ENCODE measurements at places on chromosomes 12 and 14.

GRCh38 chr12:31034372-31034771 lies 39.3 kb upstream of the DDX11 start:
- no peak for DNase-seq

DNA sequence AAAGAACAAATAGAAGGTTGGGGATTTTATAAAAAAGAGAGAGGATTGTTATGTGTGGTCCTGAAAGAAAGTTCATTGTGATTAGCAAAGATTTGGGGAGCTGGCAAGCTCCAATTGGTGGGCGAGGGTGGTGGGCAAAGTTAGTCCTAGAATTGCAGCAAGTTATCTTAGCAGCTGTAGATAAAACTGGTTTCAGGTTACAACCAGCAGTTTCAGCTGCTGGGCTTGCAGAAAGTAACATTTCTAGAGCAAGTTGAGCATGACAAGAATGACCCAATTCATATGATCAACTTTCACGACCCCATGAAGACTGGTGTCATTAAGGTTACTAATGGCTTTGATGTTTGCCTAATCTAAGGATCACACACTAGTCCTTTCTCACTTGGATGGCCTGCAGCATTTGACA lies 177.9 kb upstream of the NUDT4 start:
- DNase-seq: no peak

- no peak for DNase-seq
Measured at GRCh38 chr14:105211086-105211757, 30.1 kb upstream of the NUDT14 start.

DNA sequence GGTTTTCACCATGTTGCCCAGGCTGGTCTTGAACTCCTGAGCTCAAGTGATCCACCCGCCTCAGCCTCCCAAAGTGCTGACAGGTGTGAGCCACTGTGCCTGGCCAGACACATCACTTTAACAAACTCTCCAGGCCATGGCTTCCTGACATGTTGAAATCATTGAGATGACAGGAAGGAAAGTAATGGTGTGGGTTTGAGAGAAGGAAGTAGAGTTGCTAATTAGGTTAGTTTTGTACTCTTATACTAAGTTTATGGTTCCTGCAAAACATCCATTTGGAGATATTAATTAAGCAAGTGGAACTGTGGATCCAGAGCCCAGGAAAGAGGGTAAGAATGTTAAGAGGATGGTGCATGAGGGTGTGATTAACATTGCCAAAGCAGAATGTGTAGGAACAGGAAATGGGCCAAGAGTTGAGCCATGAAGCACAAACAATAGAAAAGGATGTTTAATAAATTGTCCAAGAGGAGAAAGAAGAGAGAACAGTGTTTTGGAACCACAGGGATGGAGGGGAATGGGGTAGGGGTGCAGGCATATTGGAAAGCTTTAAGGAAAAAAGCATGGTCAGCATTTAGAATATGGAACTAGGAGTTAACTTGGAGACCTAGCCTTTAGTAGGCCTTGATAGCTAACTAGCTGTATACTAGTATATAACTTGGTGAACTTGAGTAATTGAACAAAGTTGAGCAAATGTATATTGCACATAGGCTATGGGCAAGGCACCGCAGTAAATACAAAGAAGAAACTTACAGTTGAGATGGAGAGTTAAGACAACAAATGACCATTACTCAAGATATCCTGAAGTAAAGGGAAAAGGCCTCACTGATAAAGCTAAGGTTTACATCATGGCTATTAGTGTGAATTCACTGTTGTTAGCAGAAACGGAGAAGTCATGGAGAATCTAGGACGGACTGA lies 91.3 kb upstream of the DNM1L start:
- DNase-seq: no peak

GRCh38 chr12:115823635-115824034 lies 453.9 kb downstream of the MED13L start:
- no peak for DNase-seq

- DNase-seq: no peak
Measured at GRCh38 chr14:94395888-94396574, 7.6 kb upstream of the SERPINA1 start.

GRCh38 chr12:57341275-57341990 lies 89.4 kb downstream of the R3HDM2 start:
- DNase-seq: no peak

DNA sequence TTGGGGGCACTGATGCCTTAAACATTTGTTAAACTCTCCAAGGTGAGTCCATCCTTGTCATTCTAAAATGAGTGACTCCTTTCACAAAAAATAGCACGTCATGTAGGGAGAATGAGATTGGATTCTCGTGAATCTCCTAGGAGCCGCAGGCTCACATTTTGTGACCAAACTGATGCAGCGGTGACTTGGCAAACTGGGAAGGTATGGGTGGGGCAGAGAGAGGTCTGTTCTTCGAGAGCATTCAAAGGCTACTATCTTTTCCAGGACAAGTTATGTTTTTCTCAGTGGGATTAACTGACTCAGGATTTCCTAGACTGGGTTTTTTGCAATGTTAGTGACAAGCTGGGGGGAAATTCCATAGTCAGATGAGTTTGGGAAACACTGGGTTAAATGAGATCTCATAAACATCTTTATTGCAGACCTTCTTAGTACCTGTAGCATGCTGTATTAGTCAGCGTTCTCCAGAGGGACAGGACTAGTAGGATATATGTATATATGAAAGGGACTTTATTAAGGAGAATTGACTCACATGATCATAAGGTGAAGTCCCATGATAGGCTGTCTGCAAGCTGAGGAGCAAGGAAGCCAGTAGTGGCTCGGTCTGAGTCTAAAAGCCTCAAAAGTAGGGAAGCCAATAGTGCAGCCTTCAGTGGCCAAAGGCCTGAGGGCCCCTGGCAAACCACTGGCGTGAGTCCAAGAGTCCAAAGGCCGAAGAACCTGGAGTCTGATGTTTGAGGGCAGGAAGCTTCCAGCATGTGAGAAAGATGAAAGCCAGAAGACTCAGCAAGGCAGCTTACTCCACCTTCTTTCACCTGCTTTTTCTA lies 61.0 kb downstream of the FOXN4 start:
- no peak for DNase-seq

DNA sequence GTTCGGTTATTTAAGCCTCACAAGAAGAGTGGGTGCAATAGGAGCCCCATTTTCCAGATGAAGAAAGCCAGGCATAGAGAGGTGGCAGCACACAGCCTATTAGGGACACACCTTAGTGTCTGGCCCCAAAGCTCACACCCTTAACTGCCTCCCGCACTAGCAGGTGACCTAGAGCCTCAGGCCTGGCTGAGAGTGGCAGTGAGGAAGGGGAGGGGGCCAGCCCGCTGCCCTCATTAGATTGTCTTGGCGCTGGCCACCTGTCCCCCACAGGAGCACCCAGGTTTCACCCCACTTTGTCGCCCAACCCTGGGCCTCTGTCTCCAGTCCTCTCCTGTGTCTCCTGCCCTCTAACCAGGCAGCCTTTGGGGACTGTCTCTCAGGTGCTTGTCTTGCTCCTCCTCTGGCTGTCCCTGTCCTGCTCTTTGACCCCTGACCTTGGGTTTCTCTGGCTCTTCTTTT lies 18.5 kb upstream of the PGF start:
- no peak for DNase-seq

DNA sequence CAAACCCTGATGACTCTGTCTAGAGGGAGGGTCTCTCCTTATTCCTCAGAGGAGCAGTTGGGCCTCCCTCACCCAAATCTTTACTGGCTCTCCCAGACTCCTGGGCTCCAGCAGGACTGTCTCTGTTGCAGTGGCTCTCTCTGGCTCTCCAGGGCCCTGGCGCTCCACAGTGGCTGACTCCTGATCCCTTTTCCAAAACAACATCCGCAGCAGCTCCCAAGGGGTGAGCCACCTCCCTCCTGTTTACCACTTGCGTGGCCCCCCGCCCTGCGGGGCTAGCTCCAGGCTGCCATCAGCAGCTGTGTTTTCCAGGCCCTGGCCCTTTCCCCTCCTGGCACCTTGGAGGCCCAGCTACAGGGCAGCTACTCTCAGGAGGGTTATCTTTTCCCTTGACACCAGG lies 123.5 kb downstream of the CALM1 start:
- no peak for DNase-seq

DNA sequence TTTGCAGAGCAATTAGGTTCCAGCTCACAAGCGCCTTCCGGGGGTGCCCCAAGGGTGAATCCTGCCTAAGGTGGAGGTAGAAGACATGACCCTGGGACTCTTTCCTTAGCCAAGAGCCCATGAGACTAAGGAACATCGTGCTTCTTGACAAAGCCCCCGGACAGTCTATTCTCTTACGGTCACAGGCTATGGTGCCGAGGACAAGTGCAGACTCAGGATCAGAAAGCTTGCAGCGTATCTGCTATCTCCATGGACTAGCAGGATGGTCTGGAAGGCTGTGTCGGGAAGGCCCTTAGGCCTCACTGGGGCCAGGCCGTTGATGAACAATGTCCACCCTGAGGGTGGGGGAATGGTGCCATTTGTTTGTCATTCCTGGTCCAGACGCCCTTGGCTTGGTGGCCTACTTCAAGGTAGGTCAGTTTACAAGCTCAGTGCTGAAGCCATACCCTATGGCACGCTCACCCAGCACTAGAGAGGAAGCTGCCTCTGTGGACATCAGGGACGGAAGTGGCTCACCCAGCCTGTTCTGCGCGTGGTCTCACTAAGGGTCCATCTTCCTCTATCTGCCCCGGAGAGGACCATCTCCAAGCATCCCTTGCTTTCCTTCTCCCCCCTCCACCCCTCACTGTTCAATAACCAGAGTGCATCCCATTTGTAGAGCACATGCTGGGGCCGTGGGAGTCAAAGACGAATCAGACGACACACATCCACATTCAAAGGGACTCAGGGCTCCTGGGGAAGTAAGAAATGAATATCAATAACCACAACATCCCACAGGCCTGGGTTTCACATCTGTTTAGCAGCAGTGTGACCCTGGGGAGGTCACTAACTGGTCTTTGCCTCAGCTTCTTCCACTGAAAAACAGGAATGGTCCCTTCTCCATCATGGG lies 45.0 kb upstream of the IQSEC3 start:
- peak; percentile 27 for DNase-seq

DNA sequence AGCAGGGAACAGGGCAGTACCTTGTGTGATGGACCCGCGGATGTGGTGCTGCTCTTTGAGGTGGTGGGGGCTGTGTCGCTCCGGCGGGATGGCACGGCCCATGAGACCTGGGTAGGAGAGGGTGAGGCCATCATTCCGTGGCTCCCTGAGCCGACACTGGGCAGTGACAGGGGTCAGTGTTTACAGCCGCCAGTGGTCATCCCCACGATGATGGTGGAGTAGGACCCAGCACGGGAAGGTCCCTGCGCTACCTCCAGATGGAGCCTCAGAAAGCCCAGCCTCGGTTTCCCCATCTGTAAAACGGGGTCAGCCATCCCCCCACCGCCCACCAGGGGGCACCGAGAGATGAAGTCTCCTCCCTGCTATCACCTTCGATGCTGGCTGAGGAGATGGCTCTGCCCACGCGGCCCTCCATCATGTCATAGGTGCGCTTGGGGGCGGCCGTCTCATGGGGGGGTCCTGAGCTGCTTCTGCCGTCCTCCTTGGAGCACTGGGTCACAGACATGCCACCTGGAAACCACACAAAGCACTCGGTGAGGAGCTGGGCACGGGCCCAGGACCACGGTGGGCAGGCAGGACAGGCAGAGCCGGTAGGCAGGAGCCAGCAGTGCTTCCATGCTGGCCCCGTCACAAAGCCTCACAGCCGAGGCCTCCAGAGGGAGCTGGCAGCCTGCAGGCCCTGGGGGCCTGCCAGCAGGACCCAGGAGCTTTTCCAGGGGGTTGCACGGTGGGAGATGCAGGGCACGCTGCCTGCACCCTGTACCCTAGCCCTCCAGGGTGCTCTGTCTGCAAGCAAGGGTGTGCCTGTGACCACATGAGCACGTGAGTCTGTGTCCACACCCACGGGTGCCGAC lies 53.1 kb downstream of the RFLNA start:
- DNase-seq: peak; percentile 38

- DNase-seq: no peak
Measured at GRCh38 chr12:94304566-94305061, 155.1 kb downstream of the CEP83 start.

DNA sequence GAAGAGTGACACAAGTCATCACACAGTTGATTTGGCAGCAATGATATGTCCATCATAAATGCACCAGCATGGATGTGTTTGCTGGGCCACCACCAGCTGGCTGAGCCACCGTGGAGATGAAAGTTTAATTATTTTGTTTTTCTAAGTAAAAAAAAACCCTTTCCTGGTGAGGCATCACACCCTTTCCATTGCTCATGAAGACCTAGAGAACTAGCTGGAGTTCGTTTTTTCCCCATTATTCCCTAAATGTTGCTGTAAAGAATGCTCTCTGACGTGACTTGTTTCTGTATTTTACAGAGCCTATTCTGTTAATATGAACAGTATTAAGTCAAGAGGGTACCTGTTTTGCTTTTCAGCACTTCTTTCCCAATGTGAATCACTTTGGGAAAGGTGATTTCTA lies 257.9 kb downstream of the MSRB3 start:
- no peak for DNase-seq

GRCh38 chr14:87952307-87953094 lies 40.5 kb downstream of the GALC start:
- no peak for DNase-seq

GRCh38 chr14:102220031-102220430 lies 80.3 kb downstream of the WDR20 start:
- peak; percentile 31 for DNase-seq

GRCh38 chr12:40647651-40648050 lies 44.6 kb upstream of the CNTN1 start:
- no peak for DNase-seq

DNA sequence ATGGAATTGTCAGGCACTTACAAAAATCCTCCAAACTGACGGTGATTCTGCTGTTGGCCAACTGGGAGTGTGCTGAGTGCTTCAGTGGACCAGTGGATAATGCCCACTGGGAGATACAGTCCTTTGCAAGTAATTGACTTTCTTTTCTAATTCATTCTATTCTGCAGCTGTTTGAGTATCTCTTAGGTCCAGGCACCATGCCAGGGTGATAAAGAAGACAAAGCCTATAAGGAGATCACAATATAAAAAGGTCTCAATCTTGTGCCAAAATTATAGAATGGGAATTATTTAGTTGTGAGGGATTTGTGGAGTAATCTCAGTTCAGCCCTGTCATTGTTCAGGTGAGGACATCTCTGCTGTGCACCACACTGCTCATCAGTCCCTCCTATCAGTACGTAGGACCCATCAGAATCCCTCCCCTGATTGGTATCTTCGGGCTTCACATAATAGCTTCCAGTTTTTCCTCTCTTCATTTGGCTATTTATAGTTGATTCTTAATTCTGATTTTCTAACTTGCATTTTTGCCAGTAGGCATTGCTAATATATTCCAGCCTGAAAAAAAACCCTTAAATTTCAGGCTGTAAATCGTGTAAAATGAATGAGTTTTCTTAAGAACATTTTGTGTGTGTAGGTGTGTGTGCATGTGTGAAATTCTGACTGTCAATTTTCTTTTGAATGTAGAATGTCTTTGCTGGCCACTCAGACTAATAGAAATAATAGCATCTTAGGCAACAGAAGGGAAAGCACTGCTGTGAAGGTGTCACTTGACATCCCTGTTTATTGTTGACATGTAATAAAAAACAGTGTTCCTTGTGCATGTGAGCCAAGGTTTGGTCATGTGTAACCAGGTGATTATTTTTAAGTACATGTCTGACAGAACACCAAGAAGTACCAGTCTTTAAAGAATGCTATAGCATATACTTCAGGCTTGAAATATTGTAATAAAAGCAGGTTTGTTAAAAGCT lies 457.6 kb upstream of the RGS6 start:
- no peak for DNase-seq
